Panc1 (cell line): ENCODE measurements at places on chromosomes 11 and 22. TPM values are rescaled to one million over a fixed set of nuclear protein-coding genes. Genes with fewer than 3 reads are reported as not detected.

The ST14 gene
- total RNA-seq = 1.8 TPM

The B4GALNT4 gene
- 122 TPM for total RNA-seq

GRCh38 chr11:72798361-72798760 is 4.5 kb upstream of the STARD10 start:
- no peak for DNase-seq

The OR52I1 gene
- not detected for total RNA-seq

The APOL2 gene
- total RNA-seq = 34.4 TPM

The HYOU1 gene
- 268 TPM for total RNA-seq

- no peak for DNase-seq
Observed at GRCh38 chr11:9200471-9200870, 64.7 kb downstream of the DENND5A start.

DNA sequence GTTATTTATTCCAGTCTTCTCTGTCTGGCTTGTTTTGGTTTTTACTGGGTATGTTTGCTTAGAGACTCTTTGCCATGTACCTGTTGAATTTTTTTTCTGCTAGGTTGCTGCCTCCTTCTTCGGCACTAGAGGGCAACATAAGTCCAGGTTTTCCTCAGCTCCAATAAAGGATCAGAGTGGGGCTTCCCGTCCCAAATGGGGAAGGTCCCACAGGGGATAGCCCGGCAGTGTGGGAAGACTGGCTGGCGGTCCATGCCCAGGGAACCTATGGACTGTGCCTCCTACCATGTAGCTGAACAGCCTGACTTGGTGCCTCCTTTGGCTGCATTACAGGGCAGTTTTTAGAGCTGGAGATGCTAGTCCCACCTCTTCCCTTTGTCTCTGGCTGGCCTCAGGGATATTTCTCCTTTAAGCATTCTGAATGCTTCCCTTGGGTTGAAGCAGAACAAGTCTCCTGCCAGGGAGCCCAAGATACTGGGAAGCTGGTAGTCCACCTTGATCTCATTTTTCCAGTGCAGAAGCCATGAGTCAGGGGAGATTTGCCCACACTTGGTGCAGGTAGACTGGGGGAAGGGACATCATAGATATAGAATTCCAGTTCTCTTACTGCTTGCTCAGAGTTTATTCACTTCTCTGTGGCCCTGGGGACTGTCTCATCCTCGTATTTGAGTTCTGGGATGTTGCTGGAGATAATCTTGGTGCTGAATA is 60.2 kb downstream of the BRD1 start:
- peak; percentile 28 for DNase-seq

GRCh38 chr11:75502138-75502537 is 23.6 kb downstream of the GDPD5 start:
- DNase-seq = no peak

DNA sequence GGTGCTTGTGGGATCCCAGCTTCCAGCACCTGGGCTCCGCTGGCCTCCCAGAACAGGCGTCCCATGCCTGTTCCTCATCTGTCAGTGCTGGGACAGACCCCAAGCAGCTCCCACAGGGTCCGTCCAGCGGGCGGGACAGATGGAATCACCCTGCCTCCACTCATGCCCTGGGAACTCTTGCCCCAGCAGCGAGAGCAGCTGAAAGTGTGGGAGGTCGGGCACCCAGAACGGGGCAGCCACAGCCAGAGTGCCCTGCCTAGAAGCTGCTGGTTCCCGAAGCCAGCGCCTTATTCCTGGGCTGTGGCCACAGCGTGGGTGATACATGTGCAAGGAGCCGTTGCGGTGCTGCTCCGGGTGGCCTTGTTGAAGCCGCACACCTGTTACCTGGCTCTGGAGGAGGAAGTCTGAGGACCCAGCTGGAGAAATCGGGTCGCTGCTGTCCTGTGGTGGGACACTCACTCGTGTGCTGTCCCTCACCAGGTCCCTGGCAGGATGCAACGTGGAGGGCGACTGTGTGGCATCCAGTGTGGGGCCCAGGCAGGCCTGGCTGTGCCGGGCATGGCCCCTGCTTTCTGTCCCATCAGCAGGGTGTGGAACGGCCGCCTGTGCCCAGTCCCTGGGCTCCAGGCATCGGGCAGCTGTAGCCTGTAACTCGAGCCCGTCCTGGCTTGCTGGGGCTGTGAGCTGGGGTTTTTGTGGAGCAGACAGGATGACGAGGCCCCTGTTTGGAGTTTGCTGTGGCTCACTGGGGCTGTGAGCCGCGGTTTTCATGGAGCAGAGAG is 16.2 kb downstream of the GRAMD4 start:
- DNase-seq = no peak
